BJ (cell line): ENCODE measurements at places on chromosomes 7 and 10.

GRCh38 chr10:94125856-94126255, 132.1 kb downstream of the PLCE1 start:
- peak; percentile 62 for DNase-seq

GRCh38 chr10:31343551-31343950, 24.5 kb downstream of the ZEB1 start:
- DNase-seq = no peak

DNA sequence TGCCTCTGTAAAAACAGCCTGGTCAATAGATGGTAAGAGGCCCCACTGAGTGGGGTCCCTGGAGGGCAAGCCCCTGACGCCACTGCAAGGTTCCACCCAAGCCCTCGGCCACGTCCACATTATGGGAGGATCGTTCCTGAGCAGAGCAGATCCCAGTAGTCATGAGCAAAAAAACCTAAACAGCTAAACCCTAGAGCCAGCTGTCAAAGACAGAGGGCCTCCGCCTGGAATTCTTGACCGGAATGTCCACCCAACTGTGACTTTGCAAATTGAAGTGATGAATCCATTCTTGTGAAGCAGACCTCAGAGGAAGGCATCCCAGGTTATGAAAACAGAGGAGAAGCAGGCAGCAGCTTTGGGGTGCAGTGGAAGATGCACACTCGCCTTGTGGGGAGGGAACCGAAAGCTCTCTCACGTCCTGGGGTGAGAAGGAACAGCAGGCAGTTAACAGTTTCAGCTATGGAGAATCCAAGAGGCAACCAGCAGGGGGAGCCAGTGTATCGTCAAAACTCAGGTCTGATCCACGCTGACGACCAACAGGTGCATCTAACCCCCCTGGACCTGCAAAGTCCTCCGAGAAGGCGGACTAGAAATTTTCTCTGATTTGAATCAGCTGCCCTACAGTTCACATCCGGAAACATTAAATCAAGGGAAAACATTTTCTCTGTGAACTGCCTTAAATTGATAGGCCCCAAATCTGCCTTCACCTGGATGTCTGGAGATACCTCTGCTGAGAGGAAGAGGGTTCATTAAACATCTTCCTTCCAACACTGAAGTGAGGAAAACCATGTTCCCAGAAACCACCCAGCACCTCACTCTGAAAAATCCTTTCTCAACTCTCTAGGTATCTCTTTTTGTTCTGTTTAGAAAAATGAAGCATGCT, 139.1 kb upstream of the PFKP start:
- DNase-seq = no peak

DNA sequence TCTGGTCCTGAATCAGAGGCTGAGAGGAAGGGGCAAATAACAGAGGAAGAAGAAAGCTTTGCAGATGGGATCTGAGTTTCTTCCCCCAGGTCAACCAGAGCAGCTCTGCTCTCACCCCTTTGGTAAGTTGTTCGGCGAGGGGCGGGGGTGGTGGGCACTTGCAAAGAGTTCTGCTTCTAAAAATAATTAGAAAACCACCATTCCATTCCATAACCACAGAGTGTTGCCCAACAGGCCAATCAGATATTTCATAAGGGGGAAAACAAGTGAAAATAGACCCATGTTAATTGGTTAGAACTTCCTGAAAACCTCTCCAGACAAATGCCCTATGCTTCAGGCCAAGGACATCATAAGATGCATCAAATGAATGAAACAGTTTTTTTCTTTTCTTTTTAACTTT, 43.6 kb upstream of the R3HCC1L start:
- DNase-seq = no peak

GRCh38 chr7:88092676-88092999, 127.2 kb downstream of the SRI start:
- DNase-seq = no peak

DNA sequence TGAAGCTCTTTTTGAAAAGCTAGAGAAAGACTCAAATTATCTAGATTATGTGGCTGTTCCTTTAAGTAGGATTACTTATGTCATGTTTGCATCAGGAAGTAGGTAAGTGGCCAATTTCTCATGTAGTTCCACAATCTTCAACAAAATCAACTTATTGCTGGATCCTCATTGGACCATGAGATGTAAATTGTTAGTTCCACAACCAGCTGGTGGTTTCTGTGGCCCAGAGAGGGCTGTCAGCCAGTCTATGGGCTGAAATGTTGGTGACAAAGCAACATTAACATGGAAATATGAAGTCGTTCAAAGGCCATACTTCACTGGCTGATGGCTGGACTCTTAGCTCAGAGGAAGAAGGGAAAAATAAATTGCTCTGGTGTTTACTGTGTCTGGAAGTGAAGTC, 157.9 kb downstream of the PLXDC2 start:
- DNase-seq = no peak

GRCh38 chr7:110179037-110179436, 911.9 kb upstream of the LRRN3 start:
- no peak for DNase-seq

- peak; percentile 99 for DNase-seq
These were observed 59.1 kb downstream of the ZNF365 start for GRCh38 chr10:62433181-62433692.

GRCh38 chr10:122244001-122244975, 26.8 kb upstream of the BTBD16 start:
- no peak for DNase-seq
